ENCODE measurements at places on chromosomes 1 and 21.
A peak's percentile ranks its signal among the peaks of the same experiment; 100 is the strongest.

DNA sequence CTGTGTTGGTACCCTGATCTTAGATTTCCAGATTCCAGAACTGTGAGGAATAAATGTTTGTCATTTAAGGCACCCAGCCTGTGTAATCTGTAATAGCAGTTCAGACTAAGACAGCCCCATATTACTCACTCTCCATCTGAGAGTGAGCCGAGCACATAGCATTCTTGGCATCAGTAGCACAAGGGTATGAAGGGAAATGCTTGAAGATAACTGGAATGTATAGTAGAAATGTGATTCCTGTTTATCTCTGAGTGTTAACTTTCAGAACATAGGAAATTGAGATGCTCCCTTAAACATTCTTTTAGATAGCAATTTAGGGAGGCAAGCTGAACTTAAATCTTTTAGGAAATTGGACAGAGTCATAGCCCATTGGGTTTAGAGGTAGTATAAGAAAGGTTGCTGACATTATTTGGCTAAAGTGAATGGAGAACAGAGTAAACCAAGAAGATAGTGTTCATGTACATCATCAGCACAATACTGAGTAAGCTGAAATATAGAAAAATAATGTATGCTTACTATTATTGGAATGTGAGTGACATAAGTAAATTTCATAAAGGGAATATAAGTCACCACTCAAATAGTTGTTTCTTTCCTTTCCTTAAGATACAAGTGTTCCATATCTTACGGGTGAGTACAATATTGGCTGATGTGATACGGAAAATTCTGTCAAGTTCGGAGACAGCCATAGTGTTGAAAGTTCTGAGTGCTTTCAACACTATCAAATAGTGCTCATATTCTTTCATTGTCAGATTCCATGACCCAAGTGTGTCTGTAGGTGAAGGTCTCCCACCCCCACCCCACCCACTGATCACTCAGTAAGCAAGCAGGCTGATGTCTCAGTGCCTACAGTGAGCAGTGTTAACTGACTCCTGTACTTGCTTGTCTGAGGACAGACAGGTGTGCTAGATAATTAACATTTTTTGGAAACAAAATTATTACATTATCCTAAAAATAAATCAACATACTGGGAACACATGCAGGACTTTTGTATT lies 73.7 kb downstream of the LRRC8D start:
- peak; percentile 96 for DNase-seq

GRCh38 chr1:190177555-190177954 lies 300.1 kb downstream of the BRINP3 start:
- DNase-seq: no peak

- DNase-seq: peak; percentile 78
These were observed 56.7 kb downstream of the KCNN3 start for GRCh38 chr1:154813300-154813816.

- peak; percentile 59 for DNase-seq
These were observed 16.8 kb downstream of the LAMC1 start for GRCh38 chr1:183039985-183040447.

- no peak for DNase-seq
These were observed 146.7 kb upstream of the COL6A1 start for GRCh38 chr21:45834821-45835293.

DNA sequence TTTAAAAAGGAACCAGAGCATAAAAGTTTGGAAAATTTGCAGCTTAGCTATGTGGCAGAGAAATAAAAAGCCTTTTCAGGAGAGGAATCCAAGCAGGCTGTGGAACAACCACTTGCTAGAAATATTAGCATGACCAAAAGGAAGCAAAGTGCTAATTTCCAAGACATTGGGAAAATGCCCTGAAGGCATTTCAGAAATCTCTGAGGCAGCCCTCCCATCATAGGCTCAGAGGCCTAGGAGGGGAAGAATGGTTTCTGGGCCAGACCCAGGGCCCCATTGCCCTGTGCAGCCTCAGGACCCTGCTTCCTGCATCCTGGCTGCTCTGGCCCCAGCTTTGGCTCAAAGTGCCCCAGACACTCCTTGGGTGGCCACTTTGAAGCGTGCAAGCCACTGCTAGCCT lies 56.8 kb downstream of the TENT5C start:
- no peak for DNase-seq

- DNase-seq: no peak
These were observed 30.6 kb downstream of the KLHDC7A start for GRCh38 chr1:18511149-18511873.

DNA sequence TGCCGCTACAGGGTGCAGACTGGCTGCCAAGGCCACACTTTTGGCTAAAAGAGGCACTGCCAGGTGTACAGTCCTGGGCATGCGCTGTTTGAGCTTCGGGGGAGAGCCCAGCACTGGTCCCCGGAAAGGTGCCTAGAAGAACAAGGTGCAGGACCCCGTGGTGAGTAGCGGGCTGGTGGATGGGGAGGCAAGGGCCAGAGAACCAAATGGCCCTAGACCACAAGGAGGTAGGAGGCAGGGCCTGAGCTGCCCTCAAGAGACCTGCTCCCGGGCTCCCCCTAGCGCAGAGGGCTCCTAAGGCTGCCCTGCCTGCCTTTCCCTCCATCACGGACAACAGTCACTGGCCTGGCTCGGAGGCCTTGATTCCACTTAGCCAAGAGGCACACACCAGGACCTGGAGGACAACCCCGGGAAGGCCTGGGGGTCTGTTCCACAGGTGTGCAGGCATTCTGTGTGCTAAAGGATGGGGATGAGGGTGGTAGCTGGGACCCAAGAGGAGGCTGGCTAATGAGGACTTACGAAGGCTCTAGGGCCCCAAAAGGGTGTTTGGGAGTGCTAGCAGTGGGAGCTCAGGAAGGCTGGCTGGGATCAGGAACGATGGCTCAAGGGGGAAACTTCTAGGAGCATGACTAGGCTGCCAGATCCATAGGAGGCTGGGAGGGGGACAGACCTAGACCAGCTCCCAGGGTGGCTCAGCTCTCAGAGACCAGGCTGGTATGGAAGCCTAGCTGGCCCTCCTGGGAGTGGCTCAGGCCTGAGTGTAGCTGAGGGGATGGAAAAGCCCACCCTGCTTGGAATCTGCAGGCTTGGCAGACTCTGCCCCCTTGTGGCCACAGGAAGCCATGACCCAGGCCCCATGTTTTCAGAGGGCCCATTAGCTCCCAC lies 742 bp downstream of the ARTN start:
- DNase-seq: peak; percentile 37

- no peak for DNase-seq
These were observed 145.2 kb downstream of the PGBD5 start for GRCh38 chr1:230280906-230281413.

DNA sequence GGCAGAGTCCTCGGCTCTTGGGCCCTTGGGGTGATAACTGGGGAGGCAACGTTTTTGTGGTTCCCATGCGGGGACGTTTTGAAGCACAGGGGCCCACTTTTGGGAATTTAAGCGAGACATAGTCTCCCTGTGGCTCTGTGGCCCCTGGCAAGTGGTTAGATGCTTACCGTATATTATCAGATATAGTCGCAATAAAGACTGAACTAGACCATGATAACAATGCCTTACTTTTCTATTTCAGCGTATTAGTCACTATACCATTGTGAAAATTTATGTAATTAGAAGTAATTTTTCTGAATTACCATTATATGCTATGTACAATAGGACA lies 538 bp upstream of the RCAN1 start:
- DNase-seq: no peak

DNA sequence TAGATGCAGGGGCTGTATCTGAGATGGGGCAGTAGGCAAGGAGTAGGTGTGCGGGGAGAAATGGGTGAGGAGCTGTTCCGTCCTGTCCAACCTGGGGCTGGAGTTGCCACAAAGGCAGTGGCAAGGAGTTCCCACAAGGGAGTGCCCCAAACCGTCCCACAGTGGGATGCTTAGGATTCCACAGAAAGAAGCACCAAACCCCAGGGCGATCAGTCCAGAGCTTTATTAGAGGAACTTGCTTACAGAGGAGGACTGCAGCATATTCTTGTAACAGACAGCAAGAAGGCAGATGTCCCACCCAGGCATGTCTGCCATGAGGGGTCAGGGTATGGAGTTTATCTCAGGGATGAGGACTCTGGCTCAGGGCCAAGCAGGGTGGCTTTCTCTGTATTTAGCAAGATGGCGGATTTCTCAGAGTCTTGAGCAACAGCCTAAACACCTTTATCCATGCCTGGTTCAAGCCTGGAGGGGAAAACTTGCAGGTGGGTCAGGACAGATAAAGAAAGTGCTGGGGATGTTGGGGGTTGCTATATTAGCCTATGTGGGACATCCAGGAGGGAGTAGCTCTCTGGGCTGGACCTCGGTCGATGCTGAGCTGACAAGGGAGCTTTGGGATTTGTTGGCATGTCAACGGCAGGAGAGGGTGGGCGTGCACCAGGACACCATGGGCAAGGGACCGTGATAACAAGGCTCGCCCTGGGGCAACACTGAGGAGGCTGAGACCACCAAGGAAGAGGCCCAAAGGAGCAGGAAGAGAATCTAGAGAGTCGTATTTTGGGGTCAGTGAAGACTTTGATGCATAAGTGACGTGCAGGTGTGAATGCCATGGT lies 32.8 kb downstream of the OBSCN start:
- no peak for DNase-seq

- no peak for DNase-seq
These were observed 607.8 kb downstream of the NCAM2 start for GRCh38 chr21:21606041-21606440.

GRCh38 chr1:114350731-114351445 lies 160.1 kb downstream of the TRIM33 start:
- no peak for DNase-seq

GRCh38 chr1:147211577-147211976 lies 13.6 kb downstream of the FMO5 start:
- no peak for DNase-seq

- no peak for DNase-seq
These were observed 72.4 kb downstream of the KCNJ15 start for GRCh38 chr21:38329162-38329561.

GRCh38 chr1:17998889-17999288 lies 108.7 kb upstream of the IGSF21 start:
- DNase-seq: peak; percentile 6

- no peak for DNase-seq
These were observed 522 bp downstream of the SLC45A1 start for GRCh38 chr1:8318436-8318835.

DNA sequence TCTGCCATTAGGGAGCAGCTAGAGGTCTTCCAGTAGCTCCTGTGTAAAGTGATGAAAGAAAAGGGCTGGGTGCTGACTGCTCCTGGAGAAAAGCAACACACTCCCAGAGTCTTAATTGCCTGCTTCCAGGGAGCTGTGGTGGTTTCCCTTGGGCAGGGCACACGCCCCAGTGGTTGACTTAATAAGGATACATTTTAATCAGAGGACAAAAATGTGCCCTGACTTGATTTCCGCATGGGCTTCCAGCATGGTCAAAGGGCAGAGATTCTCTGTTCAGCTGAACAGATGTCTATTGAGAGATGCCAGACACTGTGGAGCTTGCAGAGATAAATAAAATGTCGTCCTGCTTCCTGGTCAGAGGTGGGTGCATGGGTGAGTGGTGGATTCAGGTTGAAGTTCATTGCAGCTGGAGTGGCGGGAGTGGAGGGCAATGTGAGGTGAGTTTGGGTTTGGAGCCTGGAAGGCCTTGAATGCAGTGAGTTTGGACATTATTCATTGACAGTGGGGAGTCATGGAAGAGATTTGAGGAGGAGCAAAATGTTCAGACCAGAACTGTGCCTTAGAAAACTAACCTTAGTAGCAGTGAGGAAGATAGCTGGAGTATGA lies 16.0 kb downstream of the QSOX1 start:
- no peak for DNase-seq

- DNase-seq: no peak
These were observed 27.5 kb upstream of the COL9A2 start for GRCh38 chr1:40344597-40344996.

GRCh38 chr1:164602480-164603093 lies 43.6 kb downstream of the PBX1 start:
- peak; percentile 23 for DNase-seq

DNA sequence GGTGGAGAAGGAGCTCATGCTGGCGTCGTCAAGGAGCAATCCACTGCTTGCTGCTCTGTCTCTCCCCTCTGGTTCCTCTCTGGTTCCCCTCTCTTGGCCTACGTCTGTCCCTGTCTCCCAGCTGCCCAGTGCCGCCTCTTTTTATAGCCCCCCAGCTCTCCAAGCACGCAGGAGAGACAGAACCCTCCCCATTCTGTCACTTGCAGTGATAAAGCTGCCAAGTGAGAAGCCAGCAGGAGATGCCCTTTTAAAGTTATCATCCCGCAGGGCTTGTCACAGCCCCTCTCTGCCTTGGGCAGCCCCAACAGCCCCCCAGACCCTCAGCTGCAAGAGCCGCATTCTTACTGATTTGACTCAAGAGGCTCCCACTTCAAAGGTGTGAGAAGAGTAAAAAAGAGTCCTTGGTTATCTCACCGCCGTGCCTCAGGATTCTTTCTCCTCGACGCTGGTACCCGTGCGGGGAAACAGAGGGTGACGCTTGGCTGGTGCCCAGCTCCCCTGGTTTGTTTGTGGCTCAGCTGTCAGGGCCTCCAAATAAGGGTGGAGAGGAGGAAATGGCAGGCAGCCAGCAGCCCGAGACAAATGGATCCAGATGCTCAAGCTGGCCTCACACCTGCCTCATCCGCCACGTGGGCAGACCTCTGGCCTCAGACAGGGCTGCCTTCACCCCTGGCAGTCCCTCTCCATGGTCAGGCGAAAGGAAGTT lies at the start of gene NPPA:
Gene NPPA, minus strand, starts transcription at position 117 of the 706 bp plus-strand sequence. Its CDS starts 99 bp downstream, at position 18.
- no peak for DNase-seq

- no peak for DNase-seq
These were observed 13.3 kb upstream of the RAB42 start for GRCh38 chr1:28578696-28579218.

DNA sequence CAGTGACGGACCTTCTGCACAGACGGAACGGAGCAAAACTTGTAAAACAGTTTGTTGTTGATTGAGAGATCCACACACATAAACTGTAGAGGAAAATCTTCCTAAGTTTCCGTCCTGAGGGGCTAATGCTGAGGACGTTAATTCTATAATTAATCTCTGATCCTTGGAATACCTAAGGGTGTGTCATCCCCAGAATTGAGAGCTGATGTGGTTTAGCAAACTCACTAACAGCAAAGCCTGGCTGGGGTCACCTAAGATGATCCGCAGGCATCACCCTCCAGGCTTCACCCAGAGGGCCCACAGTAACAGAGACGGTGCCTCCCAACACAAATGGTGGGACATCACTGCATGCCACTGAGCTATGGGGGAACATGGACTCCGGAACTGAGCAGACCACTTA lies 97.5 kb downstream of the SMYD2 start:
- no peak for DNase-seq

- DNase-seq: peak; percentile 68
These were observed 186.1 kb downstream of the CLEC20A start for GRCh38 chr1:178310685-178311105.

DNA sequence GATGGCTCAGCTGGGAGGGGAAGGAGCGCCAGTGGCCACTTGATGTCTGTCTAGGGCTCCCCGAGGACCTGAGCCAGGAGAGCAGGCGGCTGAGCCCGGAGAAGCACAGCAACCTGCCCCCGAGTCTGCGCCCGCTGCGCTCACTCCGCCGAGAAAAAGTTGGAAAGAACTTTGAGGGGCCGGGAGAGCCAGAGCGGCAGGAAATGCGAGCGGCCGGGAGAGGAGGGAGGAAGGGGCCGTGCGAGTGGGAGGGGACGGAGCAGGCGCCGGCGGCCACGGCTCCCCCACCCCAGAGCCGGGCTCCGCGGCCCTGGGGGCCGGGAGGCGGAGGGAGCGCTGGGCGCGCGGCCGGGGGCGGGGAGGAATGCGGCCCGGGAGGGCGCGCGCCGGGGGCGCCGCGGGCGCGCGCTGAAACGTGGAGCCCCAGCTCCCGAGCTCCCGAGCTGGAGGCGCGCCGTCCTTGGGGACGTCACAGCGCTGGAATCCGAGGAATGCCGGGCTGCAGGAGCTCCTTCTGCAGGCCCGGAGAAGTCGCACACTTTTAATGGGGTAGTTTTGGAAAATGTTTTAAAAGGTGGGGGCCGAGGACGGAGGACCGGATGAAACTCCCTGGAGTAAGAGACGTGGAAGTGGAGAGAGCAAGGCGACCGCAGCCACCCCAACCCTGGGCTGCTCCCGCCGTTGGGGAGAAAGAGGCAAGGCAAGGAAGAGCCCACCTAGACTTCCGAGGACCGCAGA lies at the start of gene PTPN14:
Gene PTPN14, minus strand, starts transcription at position 167 of the 738 bp plus-strand sequence. CDS start 86,799 bp downstream, outside the sequence.
- peak; percentile 82 for DNase-seq

Data from NCI-H226 (cell line).